ENCODE measurements at places on chromosomes 4 and X.
A peak's percentile ranks its signal among the peaks of the same experiment; 100 is the strongest.

- no peak for DNase-seq
These were observed 163.7 kb downstream of the CPE start for GRCh38 chr4:165542476-165542875.

GRCh38 chr4:62360156-62360545 is 1160.0 kb downstream of the ADGRL3 start:
- no peak for DNase-seq

DNA sequence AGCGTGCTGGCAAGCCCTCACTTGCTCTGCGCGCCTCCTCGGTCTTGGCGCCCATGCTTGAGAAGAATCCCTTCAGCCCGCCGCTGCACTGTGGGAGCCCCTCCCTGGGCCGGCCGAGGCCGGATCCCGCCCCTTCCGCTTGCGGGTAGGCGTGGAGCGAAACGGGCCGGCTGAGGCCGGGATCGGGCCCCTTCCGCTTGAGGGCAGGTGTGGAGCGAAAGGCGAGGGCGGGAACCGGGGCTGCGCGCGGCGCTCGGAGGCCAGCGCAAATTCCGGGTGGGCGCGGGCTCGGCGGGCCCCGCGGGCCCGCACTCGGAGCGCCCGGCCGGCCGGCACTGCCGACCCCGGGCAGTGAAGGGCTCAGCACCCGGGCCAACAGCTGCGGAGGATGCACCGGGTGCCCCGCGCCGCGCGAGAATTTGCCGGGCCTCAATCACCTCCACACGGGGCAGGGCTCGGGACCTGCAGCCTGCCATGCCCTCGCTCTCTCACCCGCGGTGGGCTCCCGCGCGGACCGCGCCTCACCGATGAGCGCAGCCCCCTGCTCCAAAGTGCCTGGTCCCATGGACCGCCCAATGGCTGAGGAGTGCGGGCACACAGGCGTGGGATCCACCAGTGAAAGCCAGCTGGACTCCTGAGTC is 58.1 kb upstream of the GBA3 start:
- DNase-seq = no peak

- no peak for DNase-seq
These were observed 91.8 kb downstream of the REPS2 start for GRCh38 chrX:17038277-17038676.

DNA sequence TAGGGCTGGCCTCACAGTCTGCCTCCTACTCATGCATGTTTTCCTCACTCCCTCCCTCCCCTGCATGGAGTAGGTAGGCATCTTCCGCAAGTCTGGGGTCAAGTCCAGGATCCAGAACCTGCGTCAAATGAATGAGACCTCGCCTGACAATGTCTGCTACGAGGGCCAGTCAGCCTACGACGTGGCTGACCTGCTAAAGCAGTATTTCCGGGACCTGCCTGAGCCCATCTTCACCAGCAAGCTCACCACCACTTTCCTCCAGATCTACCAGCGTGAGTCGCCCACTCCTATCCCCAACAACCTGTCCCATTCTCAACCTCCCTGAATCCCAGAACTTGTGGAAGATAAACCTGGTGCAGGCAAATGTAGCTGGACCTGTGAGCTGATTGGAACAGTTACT is 73.4 kb downstream of the STARD8 start:
- no peak for DNase-seq

DNA sequence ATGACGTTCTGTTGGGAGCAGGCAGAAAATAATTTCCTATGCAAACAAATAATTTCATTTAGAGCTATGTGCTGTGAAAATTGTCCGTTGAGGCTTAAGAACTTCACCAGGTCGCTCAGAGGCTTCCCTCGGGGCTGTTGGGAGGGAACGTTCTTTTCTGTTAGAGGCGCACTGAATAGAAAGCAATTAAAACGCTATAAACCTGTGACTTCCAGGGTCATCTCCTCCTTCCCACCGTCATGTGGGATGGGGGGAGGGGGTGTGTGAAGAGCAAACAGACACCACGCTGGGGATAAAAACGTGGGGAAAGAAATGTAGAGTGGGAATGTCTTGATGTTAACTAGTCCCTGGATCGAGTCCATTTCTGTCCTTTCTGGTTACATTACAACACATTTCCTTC is 35.2 kb upstream of the ZNF518B start:
- DNase-seq = no peak

- DNase-seq = peak; percentile 11
These were observed 18.0 kb upstream of the UBA1 start for GRCh38 chrX:47175588-47175980.

Measured in GM12892 (cell line).